CD4-positive, alpha-beta T cell treated with Interleukin-4 for 1 hour (primary cell): ENCODE measurements at places on chromosomes 5 and 9.
A peak's percentile ranks its signal among the peaks of the same experiment; 100 is the strongest.

- DNase-seq, result no peak
Observed at GRCh38 chr9:22216730-22217172, 207.6 kb upstream of the CDKN2B start.

DNA sequence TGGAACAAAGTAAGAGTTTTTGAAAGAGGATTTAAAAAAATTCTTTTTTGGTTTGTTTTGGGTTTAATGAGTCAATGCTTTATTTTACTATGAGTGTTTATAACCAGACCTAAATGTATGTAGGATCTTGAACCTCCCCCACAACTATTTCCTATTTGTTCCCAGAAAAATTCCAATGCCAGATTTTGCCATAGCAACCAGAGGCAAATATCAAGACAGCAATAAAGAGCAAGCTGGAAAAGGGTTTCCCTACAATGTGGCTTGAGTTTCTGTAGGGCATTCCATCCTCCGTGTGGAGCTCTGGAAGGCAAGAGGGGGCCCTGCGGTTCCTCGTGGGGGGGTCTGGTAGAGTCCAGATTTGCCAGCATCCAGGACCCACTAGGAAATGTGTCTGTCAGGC lies 27.8 kb upstream of the GDNF start:
- DNase-seq, result no peak

DNA sequence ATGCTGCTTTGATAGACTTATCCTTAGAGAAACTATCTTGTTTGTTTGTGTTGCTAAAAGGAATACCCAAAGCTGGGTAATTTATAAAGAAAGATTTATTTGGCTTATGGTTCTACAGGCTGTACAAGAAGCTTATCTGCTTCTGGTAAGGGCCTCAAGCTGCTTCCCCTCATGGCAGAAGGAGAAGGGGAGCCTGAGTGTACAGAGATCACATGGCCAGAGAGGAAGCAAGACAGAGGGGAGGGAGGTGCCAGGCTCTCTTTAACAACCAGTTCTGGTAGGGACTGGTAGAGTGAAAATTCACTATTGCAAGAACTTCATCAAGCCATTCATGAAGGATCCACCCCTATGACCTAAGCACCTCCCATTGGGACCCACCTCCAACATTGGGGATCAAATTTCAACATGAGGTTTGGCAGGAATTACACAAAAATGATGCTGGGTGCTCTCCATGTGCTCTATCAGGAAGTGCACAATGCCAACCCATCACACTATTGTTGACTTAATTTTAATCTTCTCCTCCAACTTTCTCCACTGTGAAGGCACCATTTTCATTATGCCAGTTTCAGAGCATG lies 115.1 kb upstream of the SHB start:
- no peak for DNase-seq

GRCh38 chr5:146799231-146799630 lies 79.3 kb downstream of the PPP2R2B start:
- no peak for DNase-seq

DNA sequence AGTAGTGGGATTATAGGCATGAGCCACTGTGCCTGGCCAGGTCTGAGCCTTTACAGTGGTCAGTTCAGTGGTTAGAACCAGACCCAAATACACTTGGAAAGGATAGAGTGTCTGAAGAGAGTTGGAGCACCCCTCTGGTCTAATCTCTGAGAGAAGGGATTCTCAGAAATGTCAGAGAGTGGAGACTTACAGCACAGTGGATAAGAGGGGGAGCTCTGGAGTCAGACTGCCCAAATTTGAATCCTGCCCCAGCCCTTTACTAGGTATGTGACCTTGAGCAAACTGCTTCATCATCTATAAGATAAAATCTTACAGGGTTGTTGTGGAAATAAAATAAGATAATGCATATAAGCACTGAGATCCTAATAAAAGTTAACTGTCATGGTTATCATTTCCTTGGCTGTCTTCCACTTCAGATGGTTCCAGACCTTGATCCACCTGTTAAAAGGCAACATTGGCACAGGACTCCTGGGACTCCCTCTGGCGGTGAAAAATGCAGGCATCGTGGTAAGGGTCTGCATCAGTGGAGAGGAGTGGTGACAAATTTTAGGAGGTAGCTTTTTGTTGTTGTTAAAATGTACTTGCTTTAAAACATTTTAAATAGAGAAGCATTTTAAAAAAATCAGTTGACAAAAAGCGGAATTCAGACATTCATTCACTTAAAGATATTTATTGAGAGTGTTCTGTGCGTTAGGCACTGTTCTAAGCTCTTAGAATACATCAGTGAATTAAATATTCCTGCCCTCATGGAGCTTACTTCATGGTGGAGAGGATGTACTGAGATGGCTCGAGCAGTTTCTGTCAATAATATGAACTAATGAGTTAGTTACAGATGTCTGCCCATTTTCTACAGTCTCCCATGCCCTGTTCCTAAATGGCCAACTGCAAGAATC lies 16.0 kb downstream of the SLC36A1 start:
- DNase-seq, result no peak

- no peak for DNase-seq
Observed at GRCh38 chr5:156153602-156154001, 173.4 kb upstream of the SGCD start.

- DNase-seq, result no peak
Observed at GRCh38 chr5:8700222-8700621, 831.3 kb downstream of the MTRR start.

DNA sequence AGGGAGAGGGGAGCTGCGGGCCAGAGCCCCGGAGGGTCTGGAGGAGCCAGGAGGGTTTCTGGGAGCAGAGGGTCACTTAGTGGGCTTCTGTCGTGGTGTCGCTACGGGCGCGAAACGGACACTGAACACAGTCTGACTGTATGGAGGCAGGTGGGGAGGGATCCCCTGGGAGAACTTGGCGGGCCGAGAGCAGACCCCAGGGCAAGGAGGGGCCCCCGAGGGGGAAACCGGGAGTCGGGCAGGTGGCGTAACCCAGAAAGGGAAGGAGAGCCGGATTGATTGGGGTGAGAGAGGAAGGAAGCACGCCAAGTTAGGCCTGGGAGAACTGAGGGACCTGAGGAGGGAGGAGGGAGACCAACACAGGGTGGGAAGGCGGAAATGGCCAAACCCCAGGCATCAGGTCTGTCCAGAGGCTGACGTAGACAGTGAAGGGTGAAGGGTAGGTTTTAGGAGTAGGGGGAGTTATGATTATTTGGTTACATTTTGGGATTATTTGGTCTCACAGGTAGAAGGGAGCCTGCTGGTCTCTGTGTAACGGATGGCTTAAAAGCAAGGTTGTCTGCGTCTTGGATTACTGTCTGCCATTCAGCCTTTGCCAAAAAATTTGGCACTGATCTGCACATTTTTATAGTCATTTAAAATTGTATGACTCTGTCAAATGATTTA lies 3.3 kb upstream of the MSMP start:
- no peak for DNase-seq

DNA sequence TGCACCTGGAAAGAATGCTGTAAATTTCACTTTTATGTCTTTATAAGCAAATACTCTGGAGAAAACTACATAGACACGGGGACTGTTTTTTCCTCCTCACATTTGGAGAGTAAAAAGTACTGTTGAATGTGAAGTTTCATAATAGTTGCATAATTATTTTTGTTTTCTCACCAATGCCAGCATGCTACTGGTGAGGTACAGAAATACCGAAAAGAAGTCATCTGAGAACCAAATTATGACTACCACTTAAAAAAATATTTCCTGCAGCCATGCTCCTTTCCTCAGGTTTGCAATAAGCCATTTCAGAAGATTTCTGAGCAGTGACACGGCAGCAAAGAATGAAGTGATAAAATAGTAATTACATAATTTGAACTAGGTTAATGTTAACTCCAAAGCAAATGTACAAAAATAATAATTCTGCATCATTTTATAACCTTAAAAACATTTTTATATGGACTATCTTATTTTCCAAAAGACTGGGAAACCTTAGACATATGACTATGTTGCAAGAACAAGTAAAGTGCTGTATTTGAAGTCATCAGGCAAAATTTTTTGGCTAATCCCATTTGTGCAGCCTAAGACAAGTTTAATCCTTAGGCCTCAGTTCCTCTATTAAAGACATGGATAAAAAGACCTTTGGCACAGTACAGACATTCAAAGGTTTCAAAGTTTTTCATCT lies 144.7 kb downstream of the PCSK1 start:
- no peak for DNase-seq

DNA sequence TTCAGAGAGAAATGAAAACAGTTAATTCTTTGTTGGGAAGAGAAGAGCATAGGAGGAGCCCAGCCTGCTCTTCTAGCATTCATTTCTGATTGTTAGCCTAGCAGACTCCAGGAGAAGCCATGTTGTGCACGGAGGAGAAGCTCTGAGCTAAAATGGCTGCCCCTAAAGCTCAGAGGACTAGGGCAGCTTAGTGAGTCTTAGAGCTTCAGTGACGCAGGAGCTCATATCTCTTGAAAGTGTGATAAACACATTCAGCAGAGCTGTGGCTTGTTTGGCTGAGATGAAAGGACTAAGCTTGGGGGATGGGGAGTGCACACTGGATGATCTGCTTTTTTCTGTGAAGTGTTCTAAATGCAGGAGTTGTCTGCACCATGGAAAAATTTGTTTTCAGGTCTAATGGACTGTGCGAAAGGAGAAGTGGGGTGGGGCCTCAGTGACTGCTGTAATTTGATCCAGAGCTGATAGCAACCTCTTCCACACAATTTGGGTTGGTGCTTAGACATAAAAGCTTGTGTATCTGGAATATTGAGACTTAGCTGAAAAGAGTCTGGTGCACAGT lies 58.5 kb downstream of the ZNF462 start:
- peak; percentile 8 for DNase-seq

DNA sequence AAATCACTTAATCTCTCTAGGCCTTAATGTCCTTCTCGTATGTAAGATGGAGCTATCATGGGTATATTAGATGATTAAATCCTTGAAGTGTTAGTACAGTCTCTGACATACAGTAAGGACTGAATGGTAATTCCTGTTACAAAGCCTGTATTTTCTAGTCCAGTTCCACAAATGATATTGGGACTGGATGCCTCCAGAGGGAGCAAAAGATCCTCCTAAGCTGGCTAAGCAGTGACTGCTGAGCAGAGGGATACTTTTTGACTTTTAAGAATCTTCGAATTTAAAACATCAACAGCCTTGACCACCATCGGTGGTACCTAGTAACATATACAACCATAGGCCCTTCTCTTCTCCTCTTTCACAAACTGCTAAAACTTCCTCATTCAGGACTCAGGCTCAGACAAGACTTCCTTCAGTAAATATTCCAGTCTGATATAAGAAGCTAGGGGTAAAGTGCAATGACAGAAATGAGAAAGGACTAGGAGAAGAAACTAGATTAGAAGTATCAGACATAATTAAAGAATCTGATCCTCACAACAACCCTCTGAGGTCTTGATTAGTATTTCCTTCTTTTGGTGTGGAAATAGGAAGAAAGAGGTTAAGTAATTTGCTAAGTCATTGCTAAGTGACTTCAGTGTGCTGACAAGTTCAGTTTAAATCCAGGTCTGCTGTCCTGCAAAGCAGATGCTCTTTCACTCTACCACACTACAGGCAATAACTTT lies 13.9 kb downstream of the PTAR1 start:
- no peak for DNase-seq

DNA sequence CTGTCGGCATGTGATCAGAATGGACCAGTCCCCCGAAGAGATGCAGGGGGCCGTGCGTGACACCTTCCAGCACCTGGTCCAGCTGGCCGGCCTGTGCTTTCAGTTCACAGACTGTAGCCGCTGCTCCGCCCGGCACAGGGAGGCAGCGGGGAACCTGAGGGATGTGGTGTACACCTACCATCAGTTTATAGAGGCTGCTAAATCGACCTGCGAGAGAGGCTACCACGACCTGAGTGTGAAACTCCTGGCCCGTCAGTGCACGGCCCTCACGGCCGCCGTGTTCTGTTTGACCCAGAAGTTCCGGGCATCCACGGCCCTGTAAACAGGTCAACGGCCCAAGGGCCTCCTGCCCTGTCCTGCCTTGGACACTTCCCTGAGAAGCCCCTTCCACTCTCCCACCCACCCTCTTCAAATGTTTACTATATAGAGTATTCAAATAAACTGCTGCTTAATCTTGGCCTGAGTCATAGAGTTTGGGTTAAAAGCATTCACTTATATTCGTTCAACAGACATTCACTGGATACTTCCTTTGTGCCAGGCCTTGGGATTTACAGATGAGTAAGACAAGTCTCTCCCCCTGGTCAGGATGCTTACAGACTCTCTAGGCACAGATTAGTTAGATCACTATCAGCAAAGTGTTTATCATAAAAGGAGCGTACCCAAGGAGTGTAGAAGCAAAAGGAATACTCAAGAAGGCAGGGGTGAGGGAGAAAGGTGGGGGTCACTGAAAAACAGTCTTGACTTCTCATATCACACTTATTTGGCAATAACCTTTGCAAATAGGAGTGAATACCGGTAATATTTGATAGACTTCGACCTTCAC lies 6.9 kb upstream of the TRMT10B start:
- no peak for DNase-seq

DNA sequence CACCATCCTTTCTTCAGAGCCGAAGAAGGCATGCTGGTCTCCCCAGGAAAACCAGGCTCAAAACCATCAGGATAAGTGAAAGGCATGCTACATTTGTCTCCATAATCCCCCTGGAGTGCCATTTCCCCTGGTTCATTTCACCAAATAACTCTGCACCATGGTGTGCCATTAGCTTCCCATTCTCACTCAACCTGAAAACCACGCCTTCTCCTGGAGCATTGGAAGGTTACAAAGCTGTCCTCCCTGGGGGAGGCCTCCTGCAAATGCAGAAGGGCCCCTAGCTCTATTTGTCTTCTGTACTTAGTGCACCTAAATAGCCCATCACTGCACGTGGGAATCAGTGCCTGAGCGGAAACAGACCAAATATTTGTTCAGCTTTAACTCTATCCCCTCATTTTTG lies 90.2 kb upstream of the ICE1 start:
- no peak for DNase-seq

GRCh38 chr9:131669269-131670157 lies 70.4 kb downstream of the RAPGEF1 start:
- no peak for DNase-seq

GRCh38 chr5:116600876-116601275 lies 26.3 kb upstream of the SEMA6A start:
- no peak for DNase-seq

- no peak for DNase-seq
Observed at GRCh38 chr9:111375817-111376564, 46.0 kb upstream of the OR2K2 start.

GRCh38 chr9:16866587-16866986 lies 3.9 kb downstream of the BNC2 start:
- DNase-seq, result no peak

DNA sequence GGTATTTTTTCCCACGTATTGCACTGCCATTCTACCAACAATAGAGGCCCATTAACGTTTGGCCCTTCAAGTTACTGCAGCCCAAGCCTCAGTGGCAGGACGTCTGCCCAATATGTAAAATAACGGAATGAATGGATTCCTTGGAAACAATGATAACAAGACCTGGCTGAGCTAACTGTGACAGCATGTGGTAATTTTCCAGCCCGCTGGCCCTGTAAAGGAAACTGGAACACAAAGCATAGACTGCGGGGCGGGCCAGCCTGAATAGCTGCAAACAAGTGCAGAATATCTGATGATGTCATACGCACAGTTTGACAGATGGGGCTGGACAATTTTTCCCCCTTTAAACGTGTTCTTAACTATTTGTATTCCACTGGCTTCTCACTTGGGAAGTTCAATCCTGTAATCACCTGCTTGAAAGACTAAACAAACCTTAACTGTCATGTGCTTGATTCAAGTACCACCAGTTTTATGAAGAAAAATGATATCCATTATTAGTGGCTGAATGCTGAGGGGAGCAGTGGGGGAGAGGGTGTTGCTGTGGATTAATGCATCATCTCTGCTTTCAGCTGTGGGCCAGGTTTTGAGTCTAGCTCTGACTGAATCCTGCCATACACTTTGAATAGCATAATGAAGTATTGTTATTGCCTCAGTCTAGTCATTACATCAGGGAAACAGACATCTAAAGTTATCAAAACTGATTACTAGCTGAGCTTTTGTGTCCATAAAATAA lies 323.9 kb downstream of the TMEM161B start:
- no peak for DNase-seq

GRCh38 chr9:76987594-76988200 lies 31.8 kb upstream of the FOXB2 start:
- DNase-seq, result no peak
